ENCODE measurements at places on chromosomes 16 and 17.

GRCh38 chr16:69610356-69610755 is 44.6 kb downstream of the NFAT5 start:
- no peak for DNase-seq

DNA sequence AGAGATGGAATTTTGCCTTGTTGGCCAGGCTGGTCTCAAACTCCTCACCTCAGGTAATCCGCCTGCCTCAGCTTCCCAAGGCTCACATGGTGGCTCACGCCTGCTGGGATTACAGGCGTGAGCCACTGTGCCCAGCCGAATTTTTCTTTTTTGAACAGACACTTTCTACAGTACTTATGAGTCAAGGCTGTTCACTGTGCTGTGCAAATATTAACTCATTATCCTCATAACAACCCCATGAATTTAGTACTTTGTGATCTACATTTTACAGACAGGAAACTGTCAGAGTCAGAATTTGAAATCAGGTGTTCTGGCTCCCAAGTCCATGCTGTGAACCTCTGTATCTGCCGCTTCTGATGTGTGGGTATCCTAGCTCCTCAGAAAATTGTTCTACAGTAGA is 25.7 kb upstream of the RASL10B start:
- DNase-seq, result no peak

GRCh38 chr16:49348408-49349176 is 25.0 kb upstream of the C16orf78 start:
- DNase-seq, result no peak

DNA sequence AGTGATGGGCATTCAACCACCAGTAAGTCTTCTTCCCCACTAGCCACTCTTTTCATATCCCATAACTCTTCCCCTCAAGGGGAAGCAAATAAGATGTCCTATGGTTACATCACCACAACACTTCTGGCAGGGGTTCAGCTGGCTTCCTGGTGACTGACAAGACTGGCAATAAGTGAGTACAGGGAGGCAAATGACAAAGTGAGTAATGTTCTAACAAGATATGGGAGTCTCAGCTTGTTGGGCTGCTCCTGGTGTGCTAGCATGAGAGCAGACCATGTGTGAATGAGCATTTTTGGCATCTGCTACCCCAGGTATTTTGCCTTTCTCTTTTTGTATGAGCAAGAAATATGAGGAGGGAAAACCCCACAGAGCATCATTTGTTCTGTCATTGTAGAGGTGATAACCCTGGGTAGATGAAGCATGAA is 9.9 kb downstream of the TMIGD1 start:
- DNase-seq, result peak; percentile 70

- DNase-seq, result no peak
Observed at GRCh38 chr16:1941162-1942046, 1.6 kb downstream of the MSRB1 start.

DNA sequence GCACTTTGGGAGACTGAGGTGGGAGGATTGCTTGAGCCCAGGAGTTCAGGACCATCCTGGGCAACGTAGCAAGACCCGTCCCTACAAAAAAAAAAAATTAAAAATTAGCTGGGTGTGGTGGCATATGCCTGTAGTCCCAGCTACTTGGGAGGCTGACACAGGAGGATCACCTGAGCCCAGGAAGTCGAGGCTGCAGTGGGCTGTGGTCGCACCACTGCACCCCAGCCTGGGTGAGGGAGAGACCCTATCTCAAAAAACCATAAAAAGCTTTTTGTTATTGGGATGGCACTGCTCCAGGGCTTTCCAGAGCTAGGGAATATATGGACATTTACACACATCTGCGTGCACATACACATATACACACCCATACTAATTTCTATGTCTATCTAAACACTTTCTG is 8.1 kb upstream of the ARMC5 start:
- DNase-seq, result no peak

DNA sequence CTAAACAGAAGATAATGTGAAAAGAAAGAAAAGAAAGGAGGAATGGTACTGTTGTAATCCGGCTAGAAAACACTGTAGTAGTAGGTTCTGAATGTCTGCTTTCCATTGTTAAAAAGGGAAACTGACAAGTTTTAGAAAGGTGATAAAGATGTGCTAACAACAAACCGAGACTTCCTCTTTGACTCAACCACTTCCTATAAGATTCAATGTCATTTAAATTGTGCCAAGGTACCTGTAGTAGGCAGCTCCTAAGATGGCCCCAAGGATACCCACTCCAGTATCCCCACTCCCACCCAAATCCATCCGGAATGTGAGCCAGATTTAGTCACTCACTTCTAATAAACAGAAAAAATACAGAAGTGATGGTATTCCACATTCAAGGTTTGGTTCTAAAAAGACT is 31.2 kb downstream of the XYLT1 start:
- DNase-seq, result no peak

- no peak for DNase-seq
Observed at GRCh38 chr16:27048316-27048715, 18.4 kb upstream of the C16orf82 start.

DNA sequence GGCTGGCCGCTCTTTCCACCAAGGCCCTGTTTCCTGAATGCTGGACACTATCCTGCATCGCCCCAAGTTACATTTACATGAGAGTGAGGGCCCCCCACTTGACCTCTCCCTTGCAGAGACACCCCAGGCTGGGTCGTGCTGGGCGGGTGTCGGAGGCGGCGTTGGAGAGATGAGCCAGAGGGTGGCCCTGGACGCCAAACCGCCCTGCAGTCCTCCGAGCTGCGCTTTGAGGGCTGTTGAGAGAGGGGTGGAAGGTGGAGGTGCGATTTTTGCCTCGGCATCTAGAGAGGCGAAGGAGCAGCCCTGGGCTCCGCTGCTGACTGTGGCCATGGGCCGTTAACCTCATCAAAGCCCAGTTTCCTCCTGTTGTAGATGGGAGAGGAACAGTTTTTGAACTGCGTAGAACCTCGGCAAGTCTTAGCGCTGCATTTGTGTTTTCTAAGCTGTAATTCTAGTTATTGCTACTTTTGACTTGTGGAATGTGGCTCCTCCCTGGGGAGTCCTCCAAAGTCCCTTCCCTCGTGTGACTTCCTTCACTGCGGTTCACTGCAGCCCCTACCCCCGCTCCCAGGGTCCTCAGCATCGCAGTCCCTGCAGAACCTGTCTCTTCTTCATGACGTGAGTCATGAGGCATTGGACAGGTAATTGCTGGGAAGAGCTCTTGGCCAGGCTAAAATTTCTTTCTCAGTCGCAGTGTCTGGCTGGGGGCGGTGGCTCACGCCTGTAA is 986 bp upstream of the ELOB start:
- peak; percentile 18 for DNase-seq

DNA sequence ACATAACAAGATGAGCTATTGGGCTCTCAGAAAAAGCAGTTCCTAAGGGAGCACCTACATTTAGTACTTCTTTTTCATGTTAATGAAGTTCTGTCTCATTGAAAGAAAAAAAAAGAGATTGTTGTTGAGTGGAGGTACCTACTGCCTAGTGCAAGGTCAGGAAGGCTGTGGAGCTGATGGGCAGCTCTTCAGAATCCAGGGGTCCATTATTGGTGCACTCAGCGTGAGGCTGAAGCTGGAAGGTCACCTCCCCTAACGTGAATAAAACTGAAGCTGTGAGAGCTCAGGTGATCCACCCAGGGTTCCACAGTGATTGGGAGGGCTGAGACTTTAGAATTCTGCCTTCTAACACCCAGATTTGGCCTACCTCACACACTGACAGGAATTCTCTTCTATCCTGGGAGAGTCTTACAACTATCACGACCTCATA is 153.9 kb upstream of the TBX2 start:
- DNase-seq, result no peak

- peak; percentile 32 for DNase-seq
Observed at GRCh38 chr16:11602321-11602720, 15.6 kb upstream of the LITAF start.

GRCh38 chr17:48502312-48502711 is 28.5 kb downstream of the HOXB1 start:
- no peak for DNase-seq

DNA sequence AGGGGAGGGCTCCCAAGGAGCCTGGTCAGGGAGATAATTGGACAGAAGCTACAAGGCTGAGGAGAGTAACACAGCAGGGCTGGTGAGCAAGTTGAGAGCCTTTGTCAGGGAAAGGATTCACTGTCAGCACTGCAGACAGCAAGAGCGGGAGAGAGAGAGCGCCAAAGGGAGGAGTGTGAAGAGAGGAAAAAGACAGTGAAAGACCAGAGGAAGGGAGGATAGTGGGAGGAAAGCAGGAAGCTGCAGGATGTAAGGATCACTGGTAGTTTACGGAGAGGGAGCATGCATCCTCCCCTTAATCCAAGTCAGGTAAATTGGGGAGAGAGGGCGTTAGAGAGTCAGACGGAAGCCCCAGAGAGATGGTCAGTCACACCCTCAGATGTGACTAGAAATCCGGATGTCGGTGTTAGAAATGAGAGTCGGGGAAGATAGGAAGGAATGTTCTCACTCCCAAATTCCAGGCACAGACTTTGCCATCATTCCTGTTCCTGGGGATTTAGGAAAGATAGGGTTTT is 13.8 kb upstream of the SPOP start:
- no peak for DNase-seq

DNA sequence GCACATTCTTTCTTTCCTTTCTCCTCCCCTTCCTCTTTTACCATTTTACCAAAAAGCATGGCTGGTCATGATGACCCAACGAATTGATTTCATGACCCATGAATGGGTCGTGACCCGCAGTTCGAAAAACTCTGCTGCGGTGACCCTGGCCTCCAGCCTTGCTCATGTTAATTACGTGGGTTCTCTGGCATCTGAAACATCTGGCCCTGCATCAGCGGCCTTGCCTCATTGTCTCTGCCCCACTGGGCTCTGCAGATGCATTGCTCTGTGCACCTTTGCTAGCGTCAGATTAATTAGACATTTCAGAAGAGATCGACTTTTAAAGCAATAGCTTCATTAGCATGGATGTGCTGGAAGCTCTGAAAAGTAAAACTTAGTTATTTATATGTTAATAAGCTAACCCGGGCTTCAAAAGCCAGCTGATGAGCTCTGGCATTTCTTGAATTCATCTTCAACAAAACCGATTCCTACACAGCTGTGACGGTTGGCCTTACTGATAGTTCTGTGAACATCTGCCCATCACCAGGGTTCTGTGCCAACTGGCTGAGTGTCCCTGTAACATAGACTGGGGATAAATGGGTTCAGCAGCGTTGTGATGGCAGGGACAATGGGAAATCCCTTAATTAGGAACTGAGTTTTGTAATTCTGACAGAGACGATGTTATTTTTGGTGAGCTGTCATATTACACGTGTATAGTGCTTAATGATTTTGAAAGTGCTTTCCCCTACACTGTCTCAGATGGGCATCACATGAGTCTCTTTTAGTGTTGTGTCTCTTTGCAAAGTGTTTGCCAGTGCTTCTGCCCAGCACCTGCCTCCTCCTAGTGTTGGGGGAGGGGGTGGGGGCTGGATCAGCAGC is 225.9 kb upstream of the EEF2KMT start:
- no peak for DNase-seq

DNA sequence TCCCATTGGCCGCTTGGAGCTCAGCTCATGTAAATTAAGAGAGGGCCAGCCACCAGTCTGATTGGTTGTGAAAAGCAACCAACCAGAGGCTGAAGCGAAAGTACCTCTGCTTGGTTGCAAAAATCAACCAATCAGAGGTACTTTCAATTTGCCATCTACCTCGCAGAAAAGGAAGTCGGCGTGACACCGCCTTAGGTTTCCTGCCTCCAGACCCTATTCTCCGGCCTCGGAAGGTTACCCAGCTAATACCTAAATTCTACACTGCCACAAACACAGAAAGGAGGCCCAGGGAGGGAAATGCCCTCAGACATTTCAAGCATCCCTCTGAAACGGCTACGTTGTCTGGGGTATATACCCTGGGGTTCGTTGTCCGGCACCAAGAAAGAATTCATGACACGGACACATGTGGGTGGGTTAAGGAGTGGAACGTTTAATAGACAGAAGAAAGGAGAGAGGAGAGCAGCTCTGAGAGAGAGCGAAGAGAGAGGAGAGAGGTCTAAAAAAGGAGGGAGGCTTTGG is 481.3 kb downstream of the TMEM114 start:
- DNase-seq, result peak; percentile 2

GRCh38 chr16:8512941-8513624 is 77.2 kb downstream of the TMEM114 start:
- no peak for DNase-seq

DNA sequence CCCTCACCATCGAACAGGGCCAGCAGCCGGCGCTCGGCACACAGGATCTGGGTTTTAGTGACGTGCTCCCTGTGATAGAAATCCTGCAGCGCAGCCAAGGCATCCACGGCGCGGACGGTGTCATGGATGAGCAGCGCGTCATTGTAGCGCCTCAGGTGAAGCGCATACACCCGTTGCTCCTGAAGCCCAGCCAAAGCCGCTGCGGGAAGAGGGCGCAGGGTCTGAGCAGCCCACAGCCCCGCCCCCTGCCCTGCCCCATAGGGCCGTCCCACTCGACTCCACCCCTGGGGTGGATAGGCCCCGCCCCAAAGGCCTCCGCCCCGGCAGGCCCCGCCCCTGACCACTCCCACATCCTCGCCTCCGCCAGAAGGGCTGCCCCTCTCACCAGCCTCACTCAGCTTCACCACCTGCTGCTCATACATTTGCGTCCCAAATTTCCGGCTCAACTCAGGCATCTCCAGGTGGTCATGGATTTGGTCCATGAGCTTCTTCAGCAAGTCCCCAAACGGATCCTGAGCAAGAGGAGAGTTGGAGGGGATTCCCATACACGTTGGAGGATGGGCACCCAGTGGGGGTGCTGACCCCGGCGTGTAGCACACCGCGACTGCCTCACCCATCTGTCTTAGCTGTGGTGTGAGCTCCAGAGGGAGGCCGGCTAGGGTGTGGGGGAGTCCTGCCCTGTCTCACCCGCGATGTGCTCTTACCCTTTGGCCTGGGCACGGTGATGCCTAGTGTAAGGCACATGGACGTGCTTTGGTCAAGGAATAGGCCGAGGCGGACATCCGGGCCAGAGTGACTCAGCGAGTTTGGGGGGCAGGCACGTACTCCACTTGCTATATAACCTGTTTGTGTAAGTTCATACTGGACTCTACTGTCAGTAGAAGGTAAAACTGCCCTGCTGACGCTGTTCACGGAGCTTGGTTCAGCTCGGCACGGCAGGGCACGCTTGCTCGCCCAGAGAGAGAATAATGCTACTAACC is 4.6 kb downstream of the DHX58 start:
- DNase-seq, result peak; percentile 94

Measured in NCI-H2081 (cell line).